ENCODE measurements at places on chromosomes 5 and 9.

- DNase-seq: no peak
Observed at GRCh38 chr5:75512383-75513074, 838 bp downstream of the POLK start.

GRCh38 chr5:116361171-116361967 lies 213.3 kb downstream of the SEMA6A start:
- DNase-seq: no peak

GRCh38 chr5:57770039-57770438 lies 287.4 kb upstream of the ACTBL2 start:
- no peak for DNase-seq

- DNase-seq: no peak
Observed at GRCh38 chr9:88390371-88390990, 2.2 kb downstream of the SPIN1 start.

- no peak for DNase-seq
Observed at GRCh38 chr5:59525957-59526356, 367.6 kb downstream of the PDE4D start.

DNA sequence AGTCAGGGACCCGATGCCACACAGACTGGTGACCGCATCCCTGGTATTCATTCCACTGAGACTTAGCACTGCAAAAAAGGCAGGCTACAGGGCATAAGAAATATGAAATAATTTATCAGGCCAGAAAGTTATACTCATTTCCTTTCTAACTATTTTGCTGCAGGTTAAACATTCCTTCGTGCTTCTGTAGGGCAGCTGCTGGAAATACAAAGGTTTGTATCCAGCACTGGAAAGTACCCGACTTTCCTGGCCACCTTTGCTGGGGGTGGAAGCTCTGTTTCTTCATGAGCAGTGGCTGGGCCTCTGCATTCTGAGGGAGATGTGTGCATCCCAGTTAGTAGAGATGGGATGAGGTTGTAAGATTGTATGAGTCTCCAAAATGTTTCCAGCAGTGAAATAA lies 478.6 kb upstream of the WWC1 start:
- DNase-seq: no peak

- no peak for DNase-seq
Observed at GRCh38 chr9:38401994-38402393, 9.5 kb downstream of the ALDH1B1 start.

DNA sequence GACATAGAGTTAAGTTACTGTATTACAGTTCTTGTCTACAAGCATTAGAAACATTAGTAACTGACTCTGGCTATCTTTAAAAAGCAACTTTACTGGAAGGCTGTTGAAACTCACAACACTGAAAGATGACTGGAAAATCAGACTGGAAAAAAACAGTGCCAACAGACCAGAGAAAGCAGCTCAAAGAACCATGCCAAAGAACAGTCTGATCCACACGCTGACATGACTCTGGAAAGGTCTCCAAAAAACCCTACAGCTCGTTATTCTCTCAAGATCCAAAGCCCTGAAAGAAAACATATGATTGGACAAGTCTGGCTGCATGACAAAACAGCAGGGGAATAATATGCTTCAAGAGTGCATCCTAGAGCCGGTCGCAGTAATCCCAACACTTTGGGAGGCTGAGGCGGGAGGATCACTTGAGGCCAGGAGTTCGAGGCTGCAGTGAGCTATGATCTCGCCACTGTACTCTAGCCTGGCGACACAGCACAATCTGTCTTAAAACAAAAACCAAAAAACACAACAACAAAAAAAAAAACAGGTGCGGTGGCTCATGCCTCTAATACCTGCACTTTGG lies 5.6 kb downstream of the GOLPH3 start:
- DNase-seq: no peak

GRCh38 chr9:106834888-106835287 lies 28.1 kb upstream of the ZNF462 start:
- no peak for DNase-seq

DNA sequence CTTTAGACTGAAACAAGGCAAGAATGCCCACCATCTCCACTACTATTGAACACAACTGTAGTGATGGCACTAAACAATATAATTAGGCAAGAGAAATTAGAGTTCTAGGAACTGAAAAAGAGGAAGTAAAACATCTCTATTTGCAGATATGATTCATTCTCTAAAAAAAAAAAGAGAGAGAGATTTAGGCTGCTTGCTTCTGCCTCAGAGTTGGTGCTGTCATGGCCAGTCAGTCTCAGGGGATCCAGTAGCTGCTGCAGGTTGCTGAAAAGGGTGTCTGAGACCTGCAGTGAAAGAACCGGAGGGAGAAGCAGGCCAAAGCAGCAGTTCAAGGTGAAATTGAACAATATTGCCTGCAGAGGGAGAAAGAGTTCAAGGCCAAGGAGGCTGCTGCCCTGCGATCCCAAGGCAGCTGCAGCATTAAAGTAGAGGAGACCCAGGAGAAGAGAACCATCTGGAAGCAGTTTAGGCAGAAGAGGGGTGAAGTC lies 72.5 kb downstream of the AP3B1 start:
- DNase-seq: no peak

- no peak for DNase-seq
Observed at GRCh38 chr9:27393054-27393846, 96.3 kb upstream of the EQTN start.

DNA sequence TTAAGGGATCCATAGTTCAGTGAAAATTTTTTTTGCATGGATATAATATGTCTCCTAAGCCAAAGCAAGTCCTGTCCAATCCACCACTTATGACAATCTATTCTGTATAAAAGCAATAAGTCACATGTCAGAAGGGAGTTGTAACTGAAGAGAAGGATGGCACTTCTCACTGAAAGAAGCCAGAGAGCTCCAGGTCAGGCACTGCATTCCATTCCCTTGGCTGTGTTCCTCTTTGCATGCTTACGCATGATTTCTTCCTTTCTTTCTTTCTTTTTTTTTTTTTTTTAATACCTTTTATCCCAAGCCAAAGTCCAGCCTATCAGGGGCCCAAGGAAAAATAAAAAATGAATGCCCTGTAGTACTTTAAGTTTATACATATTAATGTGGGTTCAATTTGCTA lies 39.8 kb downstream of the MAMDC2 start:
- DNase-seq: no peak

- no peak for DNase-seq
Observed at GRCh38 chr9:100729336-100729895, 151.5 kb downstream of the CAVIN4 start.

DNA sequence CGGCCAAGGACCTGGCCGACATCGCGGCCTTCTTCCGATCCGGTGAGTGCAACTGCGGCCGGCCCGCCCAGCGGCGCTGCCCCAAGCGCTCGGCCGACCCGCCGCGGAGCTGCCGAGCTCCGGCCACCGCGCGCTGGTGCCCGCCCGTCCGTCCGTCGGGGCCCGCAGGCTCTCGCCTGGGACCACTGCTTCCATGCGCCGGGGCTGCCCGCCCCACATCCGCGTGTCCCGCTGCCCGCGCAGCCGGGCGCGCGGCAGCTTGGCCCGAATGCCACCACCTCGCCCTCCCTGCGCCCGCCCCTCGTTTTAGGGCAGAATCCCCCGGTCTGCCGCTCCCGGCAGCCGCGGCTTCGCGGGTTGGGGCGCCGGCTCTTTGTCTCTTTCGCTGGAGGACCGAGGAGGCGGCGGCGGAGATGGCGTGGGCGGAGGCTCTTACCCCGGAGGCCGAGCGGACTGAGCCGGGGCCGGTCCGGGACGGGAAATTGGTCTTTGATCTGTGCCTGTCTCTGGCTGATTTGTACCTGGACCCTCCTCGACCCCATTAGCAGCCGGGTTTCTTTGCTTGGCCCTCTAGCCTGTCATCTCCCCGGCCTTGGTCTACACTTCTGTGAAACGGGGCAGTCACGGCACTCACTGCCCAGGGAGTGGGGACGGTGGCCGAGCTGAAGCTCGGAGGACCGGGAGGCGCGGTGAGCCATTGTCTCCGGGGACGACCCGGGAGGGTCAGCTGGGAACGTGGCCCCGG lies 871 bp downstream of the TRIO start:
- DNase-seq: peak; percentile 8

DNA sequence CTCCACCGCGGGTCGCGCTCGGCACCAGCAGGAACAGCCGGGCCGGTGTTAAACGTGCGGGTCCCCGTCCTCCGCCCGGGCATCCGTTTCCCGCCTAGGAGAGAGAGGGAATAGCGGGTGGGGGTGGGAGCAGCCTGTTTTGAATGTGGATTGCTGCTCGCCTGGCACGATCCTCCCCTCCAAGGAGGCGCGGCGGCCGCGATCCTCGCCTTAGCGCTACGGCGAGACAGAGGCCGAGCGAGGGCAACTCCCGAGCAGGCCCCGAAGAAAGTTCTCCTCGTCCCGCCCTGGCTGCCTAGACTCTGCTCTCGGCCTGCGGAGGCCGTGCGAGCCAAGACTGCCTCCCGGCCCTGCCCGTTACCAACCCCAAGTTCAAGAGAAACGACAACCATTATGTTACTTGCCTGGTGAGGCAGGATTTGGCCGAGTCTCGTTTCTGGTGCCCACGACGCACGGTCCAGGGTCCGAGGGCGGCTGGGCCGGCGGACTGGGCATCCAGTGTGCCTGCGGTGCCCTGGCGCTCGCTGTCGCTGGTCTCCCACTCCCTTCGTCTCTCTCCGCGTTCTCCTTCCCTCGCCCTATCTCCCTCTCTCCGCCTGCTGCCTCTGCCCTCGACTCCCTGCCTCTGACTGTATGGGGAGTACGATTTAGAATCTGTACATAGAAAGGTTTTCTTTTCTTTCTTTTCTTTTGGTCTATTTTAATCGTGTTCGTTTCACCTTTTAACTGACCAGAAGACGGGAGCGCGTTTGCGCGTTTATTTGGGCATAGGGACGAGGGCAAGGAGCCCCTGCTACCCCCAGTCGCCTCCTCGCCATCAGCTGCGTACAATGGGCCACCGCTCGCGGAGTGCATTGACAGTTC lies 724 bp downstream of the NR2F1-AS1 start:
- no peak for DNase-seq

DNA sequence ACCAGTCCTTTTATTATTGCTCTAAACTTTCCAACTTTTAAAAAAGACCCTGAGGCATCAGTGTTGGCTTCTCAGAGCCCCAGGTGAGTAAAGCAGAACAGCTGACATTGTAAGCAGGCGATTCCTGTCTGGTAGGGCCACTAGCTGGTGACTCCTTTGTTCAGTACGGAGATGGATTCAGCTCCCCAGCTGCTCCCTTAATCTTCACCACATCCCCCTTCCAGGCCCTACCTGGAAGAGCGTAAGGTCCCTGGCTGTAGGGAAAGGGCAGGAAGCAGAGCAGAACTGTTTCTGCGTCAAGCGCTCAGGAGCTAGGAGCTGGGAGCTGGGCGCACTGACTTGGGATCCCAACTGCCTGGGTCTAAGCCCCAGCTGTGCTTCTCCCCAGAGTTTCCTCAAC lies 203.7 kb upstream of the TAS2R1 start:
- no peak for DNase-seq

GRCh38 chr9:14238518-14238917 lies 75.4 kb downstream of the NFIB start:
- DNase-seq: no peak

DNA sequence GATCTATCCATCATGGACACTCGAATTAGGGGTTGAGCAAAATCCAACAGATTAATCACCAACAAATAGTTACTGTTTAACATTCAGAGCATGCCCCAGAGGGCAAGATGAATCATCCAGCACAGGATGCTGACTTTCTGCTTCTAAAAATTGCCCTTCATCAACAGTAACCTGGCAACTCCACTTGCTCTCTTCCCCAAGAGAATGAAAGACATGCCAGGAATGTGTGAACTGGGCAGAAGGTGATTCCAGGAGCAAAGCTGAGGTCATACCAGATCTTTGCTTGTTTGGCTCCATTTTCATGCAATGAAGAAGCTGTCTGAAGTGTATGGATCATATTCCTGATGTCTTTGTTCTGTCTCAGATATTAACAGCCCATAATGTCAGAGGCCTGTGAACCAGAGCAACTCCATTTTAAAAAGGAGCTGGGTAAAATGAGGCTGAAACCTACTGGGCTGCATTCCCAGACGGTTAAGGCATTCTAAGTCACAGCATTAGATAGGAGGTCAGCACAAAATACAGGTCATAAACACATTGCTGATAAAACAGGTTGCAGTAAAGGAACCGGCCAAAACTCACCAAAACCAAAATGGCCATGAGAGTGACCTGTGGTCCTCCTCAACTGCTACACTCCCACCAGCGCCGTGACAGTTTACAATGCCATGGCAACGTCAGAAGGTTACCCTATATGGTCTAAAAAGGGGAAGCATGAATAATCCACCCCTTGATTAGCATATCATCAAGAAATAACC lies 2.5 kb upstream of the ZNF367 start:
- no peak for DNase-seq

DNA sequence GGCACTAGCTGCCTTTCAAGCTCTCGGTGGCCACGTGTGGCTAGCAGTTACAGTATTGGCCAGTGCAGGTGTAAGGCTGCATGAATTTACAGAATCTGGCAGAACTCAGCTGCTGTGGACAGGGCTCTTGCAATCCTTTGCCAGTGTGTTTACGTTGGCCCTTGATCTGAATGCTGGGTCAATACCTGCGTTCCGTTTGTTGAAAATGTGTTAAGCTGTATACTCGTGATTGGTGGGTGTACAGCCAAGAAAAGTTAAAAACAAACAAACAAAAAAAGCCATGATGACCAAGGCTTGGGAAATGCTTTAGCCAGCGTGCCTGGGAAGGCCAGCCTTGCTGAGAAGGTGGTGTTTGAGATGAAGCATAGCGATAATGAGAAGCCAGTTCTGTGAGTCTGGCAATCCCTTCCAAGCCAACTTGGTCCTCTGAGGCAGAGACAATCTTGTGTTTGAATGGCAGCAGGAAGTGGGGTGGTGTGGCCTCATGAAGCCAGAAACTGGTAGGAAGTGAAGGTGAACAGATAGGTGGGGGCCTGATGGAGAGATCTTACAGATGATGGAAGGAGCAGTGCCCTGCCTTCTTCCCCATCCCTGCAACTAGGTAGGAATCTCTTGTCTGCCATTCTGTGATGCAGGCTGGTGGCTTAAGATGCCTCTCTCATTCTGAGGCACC lies 820 bp upstream of the CFAP90 start:
- DNase-seq: no peak

GRCh38 chr5:151140686-151141459 lies 16.7 kb downstream of the ANXA6 start:
- no peak for DNase-seq

DNA sequence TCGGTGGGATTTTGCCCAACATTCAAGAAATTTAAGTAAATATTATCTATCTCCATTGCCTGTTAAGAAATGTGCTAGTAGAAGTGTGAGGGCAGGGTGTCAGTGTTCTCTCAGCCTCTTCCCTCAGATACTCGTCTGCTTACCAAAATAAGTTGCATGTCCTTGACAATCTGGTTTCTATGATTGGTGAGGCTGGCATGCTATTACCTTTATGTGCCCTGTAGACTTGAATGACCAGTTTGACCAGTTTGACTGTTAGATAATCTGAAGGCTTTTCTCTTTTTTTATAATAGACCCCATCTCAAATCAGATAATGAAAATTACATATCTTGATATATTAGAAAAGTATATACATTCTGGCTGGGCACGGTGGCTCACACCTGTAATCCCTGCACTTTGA lies 348 bp downstream of the CATSPER3 start:
- no peak for DNase-seq

Data from stimulated activated CD8-positive, alpha-beta memory T cell treated with anti-CD3 and anti-CD28 coated beads, Interleukin-7, amount 100 ng/mL, for 48 hours (primary cell).